ENCODE measurements at places on chromosomes 1 and 21.

DNA sequence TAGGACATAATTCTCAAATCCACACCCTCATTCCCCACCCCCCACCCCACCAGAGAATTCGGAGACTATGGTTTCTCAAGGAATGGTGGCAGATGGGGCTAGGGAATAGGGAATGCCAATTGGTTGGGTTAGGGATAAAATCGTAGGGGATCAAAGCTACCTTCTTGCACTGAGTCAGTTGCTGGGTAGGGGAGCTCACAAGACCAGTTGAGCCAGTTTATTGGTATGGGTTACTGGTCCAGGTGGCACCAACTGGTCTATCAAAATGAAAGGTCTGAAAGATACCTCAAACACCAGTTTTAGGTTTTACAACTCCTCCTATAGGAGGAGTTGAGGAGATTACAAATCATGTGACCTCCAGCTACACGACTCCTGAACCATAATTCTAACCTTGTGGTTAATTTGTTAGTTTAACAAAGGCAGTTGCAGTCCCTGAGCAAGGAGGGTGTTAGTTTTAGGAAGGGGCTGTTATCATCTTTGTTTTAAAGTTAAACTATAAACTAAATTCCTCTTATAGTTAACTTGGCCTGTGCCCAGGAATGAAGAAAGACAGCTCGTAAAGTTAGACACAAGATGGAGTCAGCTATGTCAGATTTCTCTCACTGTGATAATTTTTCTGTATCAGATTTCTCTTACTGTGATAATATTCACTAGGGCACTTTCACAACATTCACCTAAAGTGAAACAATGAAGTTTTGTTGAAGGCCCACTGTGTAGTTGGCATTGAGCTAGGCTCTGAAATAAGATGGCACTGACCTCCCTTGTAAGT is 2.5 kb downstream of the SHISAL2A start:
- DNase-seq, result peak; percentile 20

- DNase-seq, result peak; percentile 63
These were observed 111.8 kb downstream of the PLXNA2 start for GRCh38 chr1:208132287-208132882.

- DNase-seq, result peak; percentile 89
These were observed 161.2 kb downstream of the RUNX1 start for GRCh38 chr21:34887725-34888568.

DNA sequence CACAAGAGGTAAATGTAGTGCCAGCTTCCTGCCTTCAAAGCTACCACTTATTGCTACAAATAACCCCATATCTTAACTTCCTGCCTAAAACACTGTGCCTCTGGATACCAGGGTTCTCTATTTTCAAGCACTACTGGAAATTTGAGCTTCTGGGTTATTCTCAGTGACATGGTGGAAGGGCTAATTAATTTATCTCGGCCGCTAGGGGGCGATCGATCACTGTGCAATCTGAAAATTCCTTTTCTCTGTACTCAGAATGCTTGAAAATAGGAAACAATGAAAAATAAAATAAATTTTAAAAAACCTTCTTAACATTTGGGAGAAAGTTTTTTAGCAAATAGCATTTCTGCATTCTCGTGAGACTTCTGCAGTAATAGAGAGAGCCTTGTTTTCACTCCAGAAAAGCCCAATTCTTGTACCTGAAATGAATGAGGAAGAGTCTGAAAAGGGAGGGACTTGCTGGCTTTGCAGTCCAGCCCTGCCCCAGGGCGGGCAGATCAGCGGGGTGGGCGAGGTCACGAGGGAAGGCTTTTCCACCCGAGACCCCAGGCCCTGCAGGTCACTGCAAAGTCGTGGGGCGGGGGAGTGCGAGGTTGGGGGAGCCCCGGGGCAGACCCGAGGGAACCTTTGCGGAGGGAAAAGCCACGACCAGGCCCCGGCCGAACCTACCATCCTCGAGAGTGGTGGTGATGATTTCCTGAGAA is 276.7 kb downstream of the PCP4 start:
- peak; percentile 41 for DNase-seq

DNA sequence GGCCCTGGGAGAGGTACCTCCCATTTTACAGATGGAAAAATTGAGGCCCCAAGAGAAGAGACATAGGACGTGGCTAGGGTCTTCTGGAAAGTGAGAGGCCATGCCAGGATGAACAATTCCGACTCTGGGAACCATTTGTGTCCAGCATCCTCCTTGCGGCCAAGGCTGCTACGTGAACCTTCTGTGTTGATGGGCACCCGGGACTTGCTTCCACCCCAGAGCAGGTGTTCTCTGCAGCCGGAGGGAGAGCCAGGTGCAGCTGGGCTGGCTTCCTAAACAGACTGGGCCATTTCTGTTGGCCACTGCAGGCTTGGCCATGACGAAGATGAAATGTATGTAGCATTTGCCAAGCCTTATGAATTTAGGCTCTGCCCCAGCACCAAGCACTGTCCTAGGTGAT is 118.9 kb downstream of the PRDM2 start:
- DNase-seq, result no peak

- DNase-seq, result no peak
These were observed 13.9 kb downstream of the SOD1 start for GRCh38 chr21:31673321-31673912.

GRCh38 chr1:203665993-203666392 is 39.4 kb downstream of the ATP2B4 start:
- no peak for DNase-seq

DNA sequence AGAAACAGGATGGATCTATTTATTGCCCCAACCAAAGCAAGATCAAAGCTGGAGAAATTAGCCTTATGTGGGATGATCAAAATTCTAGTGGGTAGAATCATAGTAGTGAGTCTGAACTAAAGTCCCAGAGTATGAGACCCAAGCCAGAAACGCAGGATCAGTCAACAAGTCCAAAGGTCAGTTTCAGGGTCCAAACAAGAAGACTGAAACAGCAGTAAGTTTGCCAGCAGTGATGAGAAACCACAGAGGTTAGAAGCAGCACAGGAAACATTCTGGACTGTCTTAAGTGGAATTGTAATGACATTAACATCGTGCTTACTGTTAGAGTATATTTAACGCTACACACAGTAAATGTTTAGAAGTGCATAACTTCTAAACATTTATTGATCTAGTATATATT is 251.0 kb downstream of the LRRIQ3 start:
- DNase-seq, result no peak

GRCh38 chr1:214506972-214507431 is 44.4 kb downstream of the PTPN14 start:
- DNase-seq, result no peak

GRCh38 chr1:113369040-113369439 is 21.3 kb upstream of the MAGI3 start:
- DNase-seq, result peak; percentile 29

DNA sequence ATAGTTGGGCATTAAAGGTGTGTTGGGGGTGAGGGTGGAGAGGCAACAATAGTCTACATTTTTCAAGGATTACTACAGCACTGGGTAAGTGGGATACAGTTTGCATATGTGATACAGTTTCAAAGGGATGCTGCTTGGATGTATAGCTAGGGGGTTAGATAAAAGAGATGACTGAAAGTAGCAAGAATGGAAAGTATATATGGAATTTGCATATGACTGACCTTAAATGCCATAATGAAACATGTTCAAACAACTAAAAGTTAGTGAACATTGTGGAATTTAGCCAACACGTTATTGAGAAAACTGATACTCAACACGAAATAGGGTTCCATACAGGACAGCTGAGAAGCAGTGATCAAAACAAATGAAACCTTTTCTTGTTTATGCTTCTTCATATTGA is 124.8 kb upstream of the CHRM3 start:
- DNase-seq, result no peak

GRCh38 chr1:218112862-218113261 is 172.2 kb upstream of the RRP15 start:
- DNase-seq, result no peak

DNA sequence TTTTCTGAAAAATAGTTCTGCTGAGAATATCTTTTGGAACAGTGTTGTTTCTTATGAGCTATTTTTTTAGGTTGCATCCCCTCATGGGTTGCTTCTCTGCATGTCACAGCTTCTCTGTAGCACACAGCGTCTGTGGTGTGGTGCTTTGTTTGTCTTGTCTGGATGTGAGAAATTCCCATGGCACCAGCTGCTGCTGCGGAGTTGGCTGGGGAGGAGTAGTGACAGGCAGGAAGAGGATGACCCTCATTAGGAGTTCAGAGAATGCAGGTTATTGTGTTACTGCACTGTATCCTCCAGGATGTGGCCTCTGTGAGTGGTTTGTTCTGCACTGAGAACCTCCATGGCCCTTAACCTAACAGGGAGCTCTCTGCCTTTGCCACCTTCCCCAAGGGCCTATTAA is 64.8 kb downstream of the TSEN15 start:
- no peak for DNase-seq

- DNase-seq, result no peak
These were observed 13.6 kb downstream of the MTF1 start for GRCh38 chr1:37845786-37846185.

DNA sequence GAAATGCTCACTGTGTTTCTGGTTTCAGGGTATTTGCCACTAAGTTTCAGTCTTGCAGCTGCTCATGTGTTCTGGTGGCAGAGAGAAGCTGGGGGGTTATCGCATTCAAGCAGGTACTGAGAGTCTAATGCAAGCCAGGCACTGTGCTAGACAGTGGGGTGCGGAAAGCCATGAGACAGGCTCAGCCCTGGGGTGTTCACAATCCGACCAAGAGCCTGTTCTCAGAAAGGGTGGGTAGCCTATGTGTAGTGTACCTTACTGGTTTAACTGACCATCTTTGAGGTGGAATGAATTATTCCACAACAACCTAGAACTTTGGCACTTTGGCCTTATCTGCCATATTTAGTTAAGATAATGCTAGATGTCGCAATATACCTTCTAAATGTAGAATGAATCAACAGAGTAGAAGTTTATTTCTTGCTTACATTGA is 55.3 kb upstream of the ROR1 start:
- no peak for DNase-seq

DNA sequence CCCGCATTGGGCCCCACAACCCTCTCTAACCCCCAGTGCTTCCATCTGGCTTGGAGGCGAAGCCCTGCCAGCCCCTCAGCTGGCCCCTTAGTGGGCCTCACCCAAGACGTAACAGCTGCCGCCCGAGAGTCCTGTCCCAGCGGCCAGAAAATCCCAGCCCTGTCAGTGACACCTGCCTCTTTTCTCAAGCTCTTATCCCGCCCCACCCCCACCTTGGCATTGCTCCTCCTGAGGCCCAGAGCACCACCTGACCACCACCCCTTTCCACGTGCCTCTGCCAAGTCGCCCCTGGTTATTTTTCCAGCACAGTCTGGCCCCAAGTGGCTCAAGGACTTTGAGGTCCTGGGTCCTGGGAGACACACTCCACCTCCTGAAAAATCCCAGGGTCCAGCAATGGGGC is 5.9 kb upstream of the CTRC start:
- no peak for DNase-seq

GRCh38 chr1:85617633-85618100 is 37.1 kb downstream of the CCN1 start:
- no peak for DNase-seq

DNA sequence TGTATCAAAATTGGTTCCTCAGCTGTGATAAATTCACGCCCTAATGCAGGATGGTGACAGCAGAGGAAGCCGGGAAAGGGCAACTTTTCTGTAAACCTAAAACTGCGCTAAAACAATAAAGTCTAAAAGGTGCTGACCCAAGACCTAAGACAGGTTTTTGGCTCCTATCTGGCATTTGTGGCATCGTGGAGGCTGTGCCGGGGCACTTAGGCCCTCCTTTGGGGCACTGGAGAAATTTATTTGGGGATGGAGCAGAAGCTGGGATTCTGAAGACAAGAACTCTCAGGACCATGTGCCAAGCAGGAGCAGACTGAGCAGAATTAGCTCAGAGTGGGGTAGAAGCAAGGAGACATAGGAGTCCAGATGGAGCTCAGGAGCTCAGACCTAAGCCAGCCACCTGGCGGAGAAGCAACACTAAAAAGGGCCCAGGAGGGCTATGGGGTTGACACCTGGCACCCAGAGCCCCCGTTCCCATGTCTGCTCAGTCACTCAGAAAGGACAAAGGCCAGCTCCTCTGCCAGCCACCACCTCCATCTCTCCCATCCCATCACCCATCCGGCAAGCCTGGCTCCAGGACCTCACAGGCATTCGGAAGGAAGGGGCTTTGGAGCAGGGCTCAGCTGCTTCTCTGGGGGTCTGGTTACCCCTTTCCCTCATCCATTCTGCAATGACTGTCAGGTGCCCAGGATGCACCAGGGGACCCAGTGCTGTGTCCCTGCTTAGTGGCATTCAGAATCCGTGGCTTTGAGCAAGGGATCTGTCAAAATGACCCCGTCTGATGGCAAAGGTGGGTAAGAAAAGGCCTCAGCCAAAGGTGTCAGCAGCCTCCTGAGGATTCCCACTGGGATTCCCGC is 347.7 kb downstream of the NPHP4 start:
- no peak for DNase-seq

- DNase-seq, result no peak
These were observed 51.3 kb downstream of the RHOU start for GRCh38 chr1:228786361-228787129.

- DNase-seq, result no peak
These were observed 83.3 kb upstream of the TMEM51 start for GRCh38 chr1:15070145-15070748.

DNA sequence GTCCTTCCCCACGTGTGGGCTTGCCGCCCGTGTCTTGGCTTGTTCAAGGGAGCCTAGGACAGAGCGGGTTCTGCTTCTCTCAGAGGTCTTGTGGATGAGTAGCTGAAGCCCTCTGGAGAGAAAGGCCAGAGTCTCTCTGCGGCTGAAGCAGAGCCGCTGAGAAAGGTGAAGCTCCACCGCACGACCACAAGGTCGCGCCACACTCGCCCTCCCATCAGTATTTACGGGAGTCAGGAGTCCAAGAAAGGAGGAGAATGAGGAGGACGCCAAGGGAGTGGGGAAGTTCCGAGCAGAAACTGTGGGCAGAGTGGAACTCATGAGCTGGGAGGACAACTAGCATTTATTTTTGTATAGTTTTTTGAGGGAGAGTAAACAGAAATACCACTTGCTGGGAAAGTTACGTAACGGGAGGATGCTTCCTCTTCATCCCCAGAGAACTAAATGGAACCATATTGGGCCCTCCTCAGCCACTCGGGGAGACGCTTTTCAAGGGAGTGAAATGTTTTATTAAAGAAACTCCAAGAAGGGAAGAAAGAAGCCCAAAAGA is 51.6 kb upstream of the HAO2 start:
- DNase-seq, result no peak

- DNase-seq, result peak; percentile 54
These were observed 62.5 kb downstream of the OSBPL9 start for GRCh38 chr1:51679435-51679834.

DNA sequence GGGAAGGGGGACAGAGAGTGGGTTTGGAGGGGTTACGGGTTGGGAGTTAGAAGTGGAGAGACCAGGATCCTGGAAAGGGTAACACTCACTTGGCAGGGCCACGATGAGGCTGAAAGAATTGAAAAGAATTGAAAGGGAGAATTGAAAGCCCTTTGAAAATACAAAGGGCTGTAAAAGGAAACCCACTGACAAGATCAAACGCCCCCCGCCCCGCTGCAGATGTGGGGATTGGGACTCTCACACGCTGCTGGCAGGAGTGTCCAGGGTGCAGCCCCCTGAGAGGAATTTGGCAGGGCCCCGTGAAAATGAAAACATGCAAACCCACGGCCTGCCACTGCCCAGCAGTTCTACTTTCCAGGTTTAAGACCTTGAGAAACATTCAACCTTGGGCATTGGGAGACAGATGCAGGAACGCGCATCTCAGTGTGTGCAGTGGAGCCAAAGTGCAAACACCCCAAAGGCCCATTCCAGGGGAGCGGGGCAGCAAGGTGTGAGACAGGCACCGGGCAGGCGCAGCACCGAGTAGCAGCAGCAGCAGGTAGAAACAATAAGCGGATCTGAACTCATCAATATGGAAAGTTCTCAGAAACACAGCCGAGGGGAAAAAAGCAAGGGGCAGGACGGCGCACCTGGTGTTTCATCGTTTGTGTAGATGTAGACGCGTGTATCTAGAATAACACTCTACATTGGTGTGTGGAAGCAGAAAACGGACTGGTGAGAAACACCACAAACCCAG is 8.3 kb upstream of the TNFRSF1B start:
- no peak for DNase-seq
